Retinal pigment epithelial cell (primary cell): ENCODE measurements at places on chromosomes 7 and 10.
A peak's percentile ranks its signal among the peaks of the same experiment; 100 is the strongest.

DNA sequence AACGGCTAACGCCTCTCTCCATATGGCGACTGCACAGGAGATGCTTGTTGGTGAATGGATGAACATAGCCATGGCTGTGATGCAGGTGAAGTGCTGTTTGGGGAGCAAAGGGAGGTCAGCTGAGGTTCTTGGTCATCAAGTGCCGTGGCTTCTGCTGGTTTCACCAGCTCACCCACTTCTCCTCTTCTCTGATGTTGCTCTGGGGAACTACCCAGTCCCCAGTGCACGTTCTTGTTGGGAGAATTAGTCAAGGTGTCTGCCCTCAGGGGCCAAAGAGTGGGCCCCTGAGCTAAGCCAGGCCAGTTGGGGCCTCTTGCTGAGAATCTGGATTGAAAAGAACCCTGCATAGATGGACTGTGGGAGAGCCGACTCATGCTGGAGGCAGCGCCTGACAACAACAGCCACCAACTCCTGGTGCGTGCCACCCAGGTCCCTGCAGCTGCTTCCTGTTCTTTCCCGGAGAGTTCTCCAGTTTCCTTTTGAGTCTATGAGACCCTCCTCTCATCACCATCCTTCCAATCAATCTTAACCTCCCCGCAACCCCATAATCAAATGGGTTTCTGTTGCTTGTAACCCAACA, 3.0 kb downstream of the BTBD16 start:
- no peak for DNase-seq

GRCh38 chr10:71220689-71221540, 8.5 kb downstream of the UNC5B start:
- no peak for DNase-seq

DNA sequence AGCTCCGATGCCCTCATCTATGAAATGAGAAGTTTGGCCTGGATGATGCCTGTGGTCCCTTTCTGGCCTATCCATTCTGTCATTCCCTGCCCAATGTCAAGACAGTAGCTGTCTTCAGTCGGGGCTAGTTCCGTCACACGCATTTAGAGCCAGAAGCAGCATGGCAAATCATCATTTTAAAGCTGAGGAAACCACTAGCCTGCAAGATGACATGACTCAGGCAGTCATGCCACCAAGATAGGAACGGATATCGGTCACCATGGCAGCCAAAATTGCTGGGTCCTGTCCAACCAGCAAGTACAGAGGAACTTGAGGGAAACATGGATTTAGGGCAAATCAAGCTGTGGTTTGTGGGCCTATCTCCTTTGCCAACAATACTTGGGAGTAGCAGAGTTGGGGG, 64.5 kb upstream of the MRLN start:
- peak; percentile 16 for DNase-seq

GRCh38 chr10:68594405-68594804, 34.3 kb downstream of the TET1 start:
- no peak for DNase-seq

DNA sequence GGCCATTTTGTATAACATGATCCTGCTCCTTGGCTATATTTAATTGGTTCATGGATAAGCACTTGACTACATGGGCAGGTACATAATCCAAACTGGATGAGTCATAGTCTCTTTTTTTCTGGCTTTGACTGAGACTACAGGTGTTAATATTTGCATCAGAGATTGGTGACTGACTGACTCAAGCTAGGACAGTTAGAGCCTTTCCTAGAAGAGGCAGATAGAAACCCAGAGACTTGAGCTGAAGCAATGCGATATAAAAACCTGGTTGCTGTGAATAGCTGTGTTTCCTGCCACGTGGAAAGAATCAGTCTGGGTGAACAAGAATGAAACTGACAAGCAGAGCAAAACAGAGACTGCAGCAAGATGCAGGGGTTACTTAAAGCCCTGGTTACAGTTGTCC, 81.0 kb downstream of the SAMD9 start:
- no peak for DNase-seq

DNA sequence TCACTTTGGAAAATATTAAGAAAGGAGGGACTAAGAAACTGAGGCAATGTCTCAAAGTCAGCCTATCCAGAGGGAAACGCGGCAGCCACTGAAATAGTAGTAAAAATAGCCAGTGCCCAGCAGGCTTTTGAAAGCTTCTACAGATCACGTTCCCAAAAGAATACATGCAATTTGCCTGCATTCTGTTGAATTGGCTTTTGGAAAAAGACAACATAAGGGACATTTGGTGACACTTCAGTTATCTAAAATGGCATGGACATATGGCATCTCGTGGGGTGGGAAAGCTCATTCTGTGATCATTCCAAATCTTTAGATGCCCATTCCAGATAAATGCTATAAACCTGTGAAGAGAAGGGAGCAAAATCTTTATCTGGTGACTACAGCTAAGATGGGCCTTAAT, 82.8 kb upstream of the PDE1C start:
- no peak for DNase-seq

GRCh38 chr10:37747081-37747480, 110.3 kb downstream of the ZNF248 start:
- DNase-seq: no peak
